ENCODE measurements at places on chromosomes 5 and 9.

GRCh38 chr5:35821513-35821912 lies 35.2 kb upstream of the IL7R start:
- no peak for DNase-seq

DNA sequence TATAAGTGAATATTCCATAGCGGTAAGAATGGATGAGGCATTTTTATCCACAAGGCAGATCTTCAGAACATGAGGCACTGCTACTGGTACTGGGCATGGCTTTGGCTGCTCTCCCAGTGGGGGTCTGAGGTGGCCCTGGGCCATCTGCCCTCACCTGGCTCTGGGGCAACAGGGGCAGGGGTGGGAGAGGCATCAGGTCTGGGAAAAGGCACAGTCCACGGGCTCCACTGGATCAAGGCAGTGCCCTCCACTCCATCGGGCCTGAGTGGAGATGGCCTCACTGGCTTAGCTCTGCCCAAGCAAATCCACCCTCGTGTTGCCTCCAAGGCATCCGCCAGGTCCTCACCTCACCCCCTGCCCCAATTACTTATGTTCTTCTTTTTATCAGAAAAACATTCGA lies 10.9 kb upstream of the NKD2 start:
- DNase-seq: no peak

GRCh38 chr9:3548648-3549047 lies 22.8 kb upstream of the RFX3 start:
- DNase-seq: no peak

DNA sequence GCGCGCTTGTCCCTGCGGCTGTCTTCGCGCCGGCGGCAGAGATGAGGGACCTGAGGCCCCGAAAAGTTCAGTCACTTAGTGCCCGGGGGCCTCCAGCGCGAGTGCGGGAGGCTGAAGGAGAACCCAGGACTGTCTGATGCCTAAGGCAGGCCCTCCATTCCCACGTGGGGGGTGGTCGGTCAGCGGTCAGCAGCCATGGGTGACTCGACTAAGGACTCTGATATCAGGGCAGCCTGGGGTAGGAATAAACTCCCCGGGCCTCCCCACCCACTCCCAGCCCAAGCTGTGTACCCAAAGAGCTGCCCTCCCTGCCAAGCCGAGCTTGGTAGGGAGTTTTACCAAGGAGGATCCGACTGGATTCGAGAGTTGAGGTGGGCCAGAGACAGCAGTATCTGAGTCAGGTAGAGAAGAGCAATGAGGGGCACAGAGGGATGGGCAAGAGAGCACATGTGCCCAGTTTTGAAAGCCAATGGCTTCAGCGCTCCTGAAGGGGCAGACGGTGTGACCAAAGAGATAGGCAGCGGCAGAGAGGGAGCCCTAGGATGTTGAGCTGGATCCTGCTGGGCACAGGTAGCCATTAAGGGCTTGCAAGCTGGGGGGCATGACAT lies 787 bp downstream of the FGFR4 start:
- no peak for DNase-seq

GRCh38 chr9:3205421-3206095 lies 320.2 kb downstream of the RFX3 start:
- DNase-seq: no peak

GRCh38 chr5:79075646-79076426 lies 6.3 kb downstream of the BHMT2 start:
- DNase-seq: no peak

GRCh38 chr5:6468104-6468503 lies 19.4 kb downstream of the UBE2QL1 start:
- no peak for DNase-seq

GRCh38 chr5:133433641-133434040 lies 178.7 kb downstream of the FSTL4 start:
- no peak for DNase-seq

DNA sequence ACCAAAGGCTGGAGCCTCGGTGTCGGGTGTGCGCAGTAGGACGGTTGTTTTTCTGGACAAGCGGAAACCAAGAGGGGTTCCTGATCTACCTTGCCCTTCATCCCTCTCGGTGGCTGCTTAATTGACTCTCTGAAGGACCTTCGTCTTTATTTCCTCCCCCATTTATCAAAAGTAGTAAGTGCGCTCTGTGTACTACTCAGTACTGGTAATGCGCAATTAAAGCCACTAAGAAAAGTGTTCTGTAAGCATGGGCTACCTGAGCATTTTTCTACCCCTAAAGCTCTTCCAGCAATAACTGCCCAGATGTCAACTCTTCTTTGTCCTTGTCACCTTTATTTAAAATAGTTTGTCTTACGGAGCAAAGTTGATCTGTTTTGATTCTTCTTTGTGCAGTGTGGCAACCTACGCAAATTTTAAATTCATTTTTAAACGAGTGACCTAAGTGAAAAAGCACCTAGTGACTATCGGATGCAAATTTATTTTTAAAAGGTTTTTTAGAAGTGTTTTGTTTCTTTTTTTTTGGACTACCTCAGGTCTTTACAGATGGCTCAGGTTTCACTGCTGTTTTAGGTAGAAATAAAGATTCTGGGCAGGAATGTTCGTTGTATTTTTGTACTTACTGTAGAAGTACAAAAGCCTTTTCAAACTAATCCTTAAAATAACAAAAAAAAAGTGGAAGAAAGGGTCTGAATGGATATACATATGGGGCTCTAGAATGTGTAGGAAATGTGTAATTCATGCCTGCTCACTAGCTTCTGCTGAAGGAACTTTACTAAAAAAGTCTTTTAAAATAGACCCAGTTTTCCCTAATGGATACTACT lies 2.0 kb downstream of the JMY start:
- no peak for DNase-seq

DNA sequence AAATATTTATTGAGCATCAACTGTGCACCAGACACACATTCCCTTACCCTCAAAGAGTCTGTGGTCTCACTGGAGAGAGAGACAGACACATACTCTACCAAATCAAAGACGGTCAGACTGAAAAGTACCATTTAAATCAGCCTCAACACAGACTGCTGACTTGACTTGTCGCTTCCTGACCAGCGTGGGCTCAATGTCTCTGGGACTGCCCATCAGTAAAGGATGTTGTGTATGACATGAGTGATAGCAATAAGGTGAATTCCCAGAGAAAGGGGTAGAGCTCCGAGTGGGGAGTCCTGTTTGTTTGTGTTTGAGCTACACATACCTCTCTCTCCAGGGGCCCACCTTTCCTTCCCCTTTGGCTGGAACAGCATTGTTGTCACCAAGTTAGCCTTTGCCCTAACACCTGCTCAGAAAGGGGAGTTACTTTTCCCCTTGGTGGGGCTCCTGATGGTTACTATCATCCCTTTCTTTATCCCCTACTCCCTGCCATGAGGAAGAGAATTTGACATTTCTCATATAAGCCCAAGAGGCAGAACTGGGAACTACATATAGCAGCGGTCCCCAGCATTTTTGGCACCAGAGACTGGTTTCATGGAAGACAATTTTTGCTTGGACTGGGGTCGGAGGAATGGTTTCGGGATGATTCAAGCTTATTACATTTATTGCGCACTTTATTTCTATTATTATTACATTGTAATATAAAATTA lies 33.9 kb downstream of the NR4A3 start:
- no peak for DNase-seq

- no peak for DNase-seq
Measured at GRCh38 chr5:111472096-111472495, 40.2 kb downstream of the STARD4 start.

DNA sequence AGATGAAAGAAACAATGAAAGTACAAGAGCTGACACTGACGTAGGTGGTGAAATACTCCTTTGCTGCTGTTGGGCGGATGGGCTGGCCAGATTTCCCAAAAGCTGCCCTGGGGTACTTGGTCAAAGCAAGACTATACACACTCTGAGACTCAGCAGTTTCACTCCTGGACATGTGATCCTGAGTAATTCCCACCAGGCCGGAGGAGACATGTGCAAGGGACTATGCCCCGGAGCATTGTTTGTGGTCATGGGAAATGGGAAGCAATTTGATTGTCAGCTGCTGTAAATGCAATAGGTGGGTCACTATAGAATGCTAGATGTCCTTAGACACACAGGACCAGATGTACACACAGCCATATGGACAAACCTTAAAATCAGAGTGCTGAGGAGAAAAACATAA lies 116.1 kb downstream of the DCP2 start:
- DNase-seq: no peak

DNA sequence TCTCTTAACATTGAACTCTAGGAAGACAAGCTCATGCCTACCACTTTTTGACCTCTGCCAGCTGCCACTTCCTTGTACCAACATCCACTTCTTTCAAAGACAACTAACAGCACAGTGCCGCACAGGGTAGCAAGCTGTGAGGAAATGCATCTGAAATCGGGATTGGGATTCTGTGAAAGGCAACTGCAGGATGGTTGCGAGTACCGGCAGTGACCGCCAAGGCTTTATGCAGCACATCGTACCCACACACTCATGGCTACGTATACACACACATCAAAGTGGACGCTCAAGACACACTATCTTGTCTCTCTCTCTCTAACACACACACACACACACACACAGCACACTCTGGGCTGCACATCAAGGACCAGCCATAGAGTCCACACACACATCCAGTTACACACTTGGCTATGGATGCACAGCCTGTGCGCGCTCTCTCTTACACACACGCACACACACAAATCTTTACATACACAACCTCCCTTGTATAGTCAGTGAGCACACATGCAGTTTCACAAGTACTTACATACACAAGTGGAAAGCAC lies 964 bp downstream of the HTR4 start:
- no peak for DNase-seq

DNA sequence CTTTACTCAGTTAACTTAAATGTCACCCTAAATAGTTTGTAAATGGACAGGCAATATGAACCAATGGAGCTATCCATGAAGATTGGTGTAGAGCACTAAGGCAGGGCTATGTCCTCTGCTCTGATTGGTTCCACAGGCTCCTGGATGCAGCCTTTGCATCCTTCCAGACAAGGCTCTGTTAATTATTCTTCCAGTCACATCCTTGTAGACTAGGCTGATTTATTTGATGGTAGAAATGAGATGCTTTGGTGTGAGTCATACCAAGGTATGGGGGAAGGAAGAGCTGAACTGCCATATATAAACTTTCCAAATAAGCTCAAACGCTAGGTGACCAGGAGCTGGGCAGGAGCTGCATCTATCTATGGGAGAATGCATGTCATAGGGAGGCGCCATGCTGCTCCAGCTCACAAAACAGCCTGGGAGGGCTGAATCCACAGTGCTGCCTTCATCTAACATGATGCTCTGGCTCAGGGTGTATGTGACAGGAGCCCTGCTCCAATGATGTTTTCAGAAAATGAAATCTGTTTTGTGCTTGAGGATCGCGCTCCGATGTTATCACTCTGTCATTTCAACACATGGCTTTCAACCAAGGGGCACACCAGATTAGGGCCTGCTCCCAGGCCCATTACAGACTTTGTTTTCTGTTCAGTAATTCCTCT lies 818.0 kb upstream of the ZNF608 start:
- DNase-seq: no peak

DNA sequence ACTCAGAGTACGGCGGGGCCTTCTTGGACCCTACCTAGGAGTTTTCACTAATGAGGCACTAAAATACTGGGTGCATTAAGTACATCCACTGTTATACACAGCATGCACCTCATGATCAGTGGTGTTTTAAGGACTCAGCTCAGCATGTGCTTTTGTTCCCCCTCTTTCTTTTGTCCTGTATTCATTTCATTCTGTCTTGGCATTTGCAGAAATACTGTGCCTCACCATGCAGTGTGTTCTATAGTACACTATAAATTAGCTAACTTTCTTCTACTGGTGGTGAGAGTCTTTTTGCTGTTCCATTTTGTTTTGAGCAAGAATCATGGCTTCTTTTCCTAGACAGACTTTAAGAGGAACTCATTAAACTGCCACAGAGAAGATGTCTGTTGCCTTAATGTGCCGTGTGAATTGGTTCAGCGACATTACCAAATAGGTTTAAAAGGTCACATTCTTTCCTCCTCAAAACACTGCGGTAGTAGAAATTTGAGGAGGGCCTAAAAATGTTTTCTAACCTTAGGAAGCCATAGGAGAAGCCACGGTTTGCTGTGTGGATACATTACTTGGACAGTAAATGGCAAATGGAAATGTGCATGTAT lies 276.6 kb downstream of the MAST4 start:
- no peak for DNase-seq

DNA sequence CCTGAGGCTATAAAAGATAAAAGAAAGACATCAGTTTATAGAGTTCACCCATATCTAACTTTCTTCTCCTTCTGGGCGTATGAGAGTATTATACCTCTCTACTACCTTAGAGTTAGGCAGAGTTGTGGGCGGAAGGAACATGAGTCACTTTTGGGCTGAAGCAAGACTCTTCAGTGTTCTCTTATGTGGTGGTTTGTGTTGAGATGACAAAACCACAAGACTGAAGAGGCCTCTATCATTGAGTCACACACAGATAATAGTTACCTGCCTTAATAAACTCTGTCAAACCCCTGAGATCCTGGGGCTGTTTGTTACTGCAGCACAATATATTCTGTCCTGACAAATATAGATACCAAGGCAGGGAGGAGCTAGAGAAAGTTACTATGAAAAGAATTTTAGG lies 184.2 kb downstream of the EFNA5 start:
- peak; percentile 13 for DNase-seq

- DNase-seq: no peak
Measured at GRCh38 chr5:169521366-169521983, 62.1 kb upstream of the SPDL1 start.

DNA sequence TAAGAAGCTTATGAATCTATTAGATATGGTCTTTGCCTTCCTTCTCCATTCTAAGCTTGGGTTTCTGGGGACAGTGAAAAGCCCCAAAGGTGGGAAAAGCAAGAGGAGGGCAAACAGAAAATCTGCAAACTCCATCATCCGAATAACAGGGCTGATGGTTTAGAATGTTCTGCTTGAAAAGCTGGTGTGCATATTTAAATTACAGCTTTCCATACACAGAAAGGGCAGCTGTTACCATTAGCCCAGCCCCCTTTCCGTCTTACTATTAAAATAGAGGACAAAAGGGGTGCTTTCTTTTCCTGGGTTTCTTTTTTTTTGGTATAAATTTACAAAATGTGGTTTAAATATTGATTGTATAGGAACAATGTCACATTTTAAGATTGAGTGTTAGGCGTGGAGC lies 22.0 kb downstream of the INSYN2B start:
- no peak for DNase-seq

- no peak for DNase-seq
Measured at GRCh38 chr5:178368274-178368673, 135.7 kb upstream of the PHYKPL start.

DNA sequence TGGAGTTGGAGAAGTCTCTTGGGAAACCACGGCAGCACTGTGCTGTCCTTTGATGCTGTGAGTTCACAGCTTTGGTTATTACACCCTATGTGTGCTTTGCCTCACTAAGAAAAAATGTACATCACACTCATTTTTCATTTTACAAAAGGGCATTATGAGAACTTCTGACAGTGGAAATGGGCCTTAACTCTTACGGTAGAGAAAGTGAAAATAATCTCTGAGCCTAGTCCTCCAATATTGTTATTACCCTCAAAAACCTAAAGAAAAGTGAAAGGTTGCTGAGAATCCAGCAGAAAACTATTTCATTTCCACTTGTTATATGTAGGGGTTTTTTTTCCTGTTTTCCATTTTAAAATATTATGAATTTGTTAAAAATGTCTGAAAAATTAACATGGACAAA lies 8.2 kb upstream of the OR13D1 start:
- no peak for DNase-seq

GRCh38 chr9:121857928-121858327 lies 206.5 kb downstream of the DAB2IP start:
- no peak for DNase-seq

GRCh38 chr5:150931368-150931965 lies 26.7 kb upstream of the ZNF300 start:
- DNase-seq: no peak

GRCh38 chr9:127129718-127130085 lies 7.3 kb upstream of the ANGPTL2 start:
- no peak for DNase-seq

GRCh38 chr9:16136961-16137360 lies 584.1 kb downstream of the CCDC171 start:
- DNase-seq: no peak

All from activated T-helper 9 cell treated with anti-CD3 and anti-CD28 coated beads, Interleukin-2, amount 50 U/mL, for 16 hours (primary cell).